Left kidney (tissue), 8 donors: ENCODE measurements at places on chromosomes 11 and 22. TPM values are rescaled to one million over a fixed set of nuclear protein-coding genes. Genes with fewer than 3 reads are reported as not detected.

DNA sequence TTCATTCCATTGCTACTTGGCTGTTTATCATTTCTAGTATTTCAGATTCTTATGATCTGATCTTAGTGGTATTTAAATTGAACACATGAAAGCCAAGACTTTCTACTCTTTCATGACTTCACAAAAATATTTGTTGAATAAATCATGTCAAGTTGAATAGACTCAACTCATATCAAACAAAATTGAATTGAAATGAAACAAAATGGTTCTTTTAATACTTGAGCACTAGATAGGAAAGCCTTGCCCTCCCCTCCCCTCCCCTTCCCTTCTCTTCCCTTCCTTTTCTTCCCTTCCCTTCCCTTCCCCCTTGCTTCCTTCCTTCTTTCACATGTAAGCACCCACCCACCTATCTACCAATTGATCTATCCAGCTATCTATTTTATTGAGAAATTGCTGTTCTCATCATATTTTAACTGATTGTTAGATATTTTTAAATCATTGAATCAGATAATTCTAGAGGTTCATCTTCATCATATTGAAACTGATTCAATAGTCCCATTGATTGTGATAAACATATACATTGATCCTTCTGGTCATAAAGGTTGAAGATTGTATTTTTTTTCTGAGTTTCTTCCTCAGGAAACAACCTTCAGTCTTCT, 2015.9 kb downstream of the LRRC4C start:
- DNase-seq = no peak

- no peak for DNase-seq
These were observed 6.0 kb downstream of the ARHGEF12 start for GRCh38 chr11:120342226-120342625.

- no peak for DNase-seq
These were observed 33.0 kb upstream of the PRR5 start for GRCh38 chr22:44668886-44669521.

- DNase-seq = no peak
These were observed 16.7 kb upstream of the ALDH3B2 start for GRCh38 chr11:67691149-67691548.

DNA sequence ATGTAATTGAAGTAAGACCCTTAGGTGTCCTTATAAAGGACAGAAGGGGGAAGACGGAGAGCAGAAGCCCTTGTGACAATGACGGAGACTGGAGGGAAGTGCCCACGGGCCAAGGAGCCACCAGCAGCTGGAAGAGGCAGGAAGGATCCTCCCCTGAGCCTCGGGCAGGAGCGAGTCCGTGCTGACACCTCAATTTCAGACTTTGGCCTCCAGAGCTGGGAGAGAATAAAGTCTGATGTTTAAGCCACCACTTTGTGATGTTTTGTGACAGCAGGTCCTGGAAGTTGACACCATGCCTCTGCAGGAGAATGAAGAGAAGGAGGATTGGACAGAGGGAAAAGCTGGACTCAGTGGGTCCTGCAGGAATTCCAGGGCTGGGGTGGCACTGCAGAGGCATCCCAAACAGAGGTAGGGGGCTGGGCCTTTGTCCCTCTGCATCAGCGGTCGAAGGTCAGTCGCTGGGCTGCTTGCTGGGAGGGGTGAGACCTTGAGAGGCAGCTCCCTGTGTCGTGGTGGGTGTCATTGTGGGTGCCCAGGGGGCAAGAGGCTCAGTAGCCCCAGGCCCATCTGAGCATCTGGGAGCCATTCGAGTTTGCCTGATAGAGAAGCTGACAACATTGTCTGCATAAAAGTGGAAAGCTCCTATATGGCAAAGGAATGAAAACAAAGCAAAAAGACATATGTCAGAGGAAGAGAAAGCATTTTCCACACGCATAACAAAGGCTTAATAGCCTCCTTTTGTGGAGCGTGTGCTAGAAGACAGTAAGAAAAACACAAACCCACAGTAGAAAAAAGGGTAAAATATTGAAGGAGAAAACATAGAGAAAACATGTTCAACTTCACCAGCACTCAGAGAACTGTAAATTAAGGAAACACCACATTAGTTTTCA, 68.8 kb downstream of the RTL6 start:
- no peak for DNase-seq

GRCh38 chr22:20542055-20542454, 34.6 kb downstream of the MED15 start:
- no peak for DNase-seq

- no peak for DNase-seq
These were observed 18.6 kb downstream of the LRRC10B start for GRCh38 chr11:61526956-61527731.

GRCh38 chr11:130649801-130650200, 201.4 kb downstream of the ADAMTS15 start:
- DNase-seq = no peak

- DNase-seq = no peak
These were observed 40.7 kb upstream of the RTL6 start for GRCh38 chr22:44538518-44539315.

DNA sequence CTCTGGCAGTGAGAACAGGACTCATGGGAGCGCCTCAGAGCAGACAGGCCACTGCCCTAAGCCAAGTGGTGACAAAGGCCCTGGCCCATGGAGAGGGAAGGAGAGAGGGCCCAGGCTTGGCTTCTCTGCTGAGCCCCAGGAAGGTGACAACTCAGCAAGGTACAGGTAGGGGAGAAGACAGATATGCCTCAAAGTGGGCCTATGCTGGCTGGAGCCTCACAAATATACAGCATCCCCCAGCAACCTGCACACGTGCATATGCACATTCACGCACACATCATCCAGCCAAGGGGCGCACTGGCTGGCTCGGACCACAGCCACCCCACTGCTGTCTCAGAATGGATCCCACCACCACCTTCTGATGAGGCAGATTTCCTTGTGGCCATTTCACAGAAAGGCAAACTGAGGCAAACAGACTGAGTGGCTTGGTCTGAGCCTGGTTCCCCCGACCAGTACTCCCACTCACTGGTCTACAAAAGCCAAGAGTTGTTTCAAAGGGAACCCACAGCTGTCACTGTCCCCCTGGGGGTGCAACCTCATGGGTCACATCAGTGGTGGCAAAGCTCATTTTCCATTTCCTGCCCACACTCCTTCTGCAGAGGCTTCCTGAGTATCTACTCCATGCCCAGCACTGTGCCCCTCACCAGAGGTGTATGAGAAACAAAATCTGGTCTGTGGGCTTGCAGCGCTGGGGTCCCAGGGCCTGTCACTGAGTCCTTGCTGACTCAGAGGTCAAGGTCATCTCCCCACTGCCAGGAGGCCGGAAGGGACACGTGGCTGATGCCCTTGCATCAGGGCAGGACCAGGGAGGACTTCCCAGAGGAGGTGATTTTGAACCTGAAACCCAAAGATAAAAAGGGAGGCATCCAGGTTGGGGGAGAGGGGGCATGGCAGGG, 67.3 kb upstream of the PRR5 start:
- DNase-seq = no peak

DNA sequence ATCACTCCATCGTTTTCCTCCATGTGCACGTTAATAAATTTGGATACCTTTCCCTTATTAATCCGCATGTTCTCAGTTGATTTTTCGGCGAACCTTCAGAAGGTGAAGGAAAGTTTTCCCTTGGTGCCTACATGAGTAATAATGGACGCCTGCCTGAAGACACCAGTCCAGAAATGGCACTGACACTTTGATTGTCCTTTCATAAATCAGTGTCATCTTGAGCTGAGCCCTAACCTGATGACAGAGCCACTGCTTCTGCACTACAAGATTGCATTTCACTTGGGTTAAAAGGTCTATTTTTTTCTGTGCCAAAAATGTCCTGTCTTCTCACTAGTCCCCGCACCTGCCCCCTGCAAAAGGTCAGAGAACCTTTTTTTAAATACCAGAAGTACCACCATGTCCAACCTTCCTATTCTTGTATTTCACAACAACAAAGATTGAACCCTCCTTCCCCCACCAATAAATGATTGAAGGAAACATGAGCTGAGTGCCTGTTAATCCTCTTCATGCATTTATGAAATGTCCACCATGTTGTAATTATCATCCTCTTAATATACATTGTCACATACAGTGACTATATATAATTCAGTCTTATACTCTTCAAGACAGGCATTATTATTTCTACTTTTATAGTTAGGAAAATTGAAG, 219.9 kb upstream of the UBASH3B start:
- DNase-seq = no peak

- DNase-seq = no peak
These were observed 129.0 kb upstream of the LDLRAD3 start for GRCh38 chr11:35814720-35815305.

- no peak for DNase-seq
These were observed at the start of gene OPCML for GRCh38 chr11:133531971-133532651. Gene OPCML (minus strand): TSS chr11:133532501.

GRCh38 chr11:115290893-115291292, 213.3 kb downstream of the CADM1 start:
- DNase-seq = peak; percentile 57

DNA sequence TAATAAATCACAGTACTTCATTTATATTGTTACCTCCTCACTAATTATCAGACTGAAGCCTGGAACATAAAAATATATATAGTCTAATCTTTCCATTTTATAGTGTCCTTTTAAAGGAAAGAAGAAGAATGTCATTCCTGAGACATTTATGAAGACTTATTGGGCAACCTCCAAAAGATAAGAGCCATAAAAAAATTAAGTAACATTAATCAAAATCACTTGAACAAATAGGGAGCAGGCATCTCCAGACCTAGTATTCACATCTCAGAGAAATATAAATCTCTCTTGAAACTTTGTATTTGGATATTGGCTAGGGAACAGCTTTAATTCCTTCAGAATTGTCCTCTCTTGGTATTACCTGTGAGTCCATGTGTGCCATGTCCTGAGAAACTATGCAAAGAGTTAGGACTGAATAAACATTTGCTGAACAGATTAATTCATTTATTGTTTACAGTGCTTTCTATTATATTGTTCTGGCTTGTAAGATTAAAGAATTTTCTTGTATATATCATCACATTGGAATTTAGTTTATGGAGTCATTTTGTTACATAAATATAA, 530.5 kb upstream of the LRRC4C start:
- DNase-seq = no peak

- DNase-seq = no peak
These were observed 477.9 kb downstream of the MIAT start for GRCh38 chr22:27135031-27135981.

DNA sequence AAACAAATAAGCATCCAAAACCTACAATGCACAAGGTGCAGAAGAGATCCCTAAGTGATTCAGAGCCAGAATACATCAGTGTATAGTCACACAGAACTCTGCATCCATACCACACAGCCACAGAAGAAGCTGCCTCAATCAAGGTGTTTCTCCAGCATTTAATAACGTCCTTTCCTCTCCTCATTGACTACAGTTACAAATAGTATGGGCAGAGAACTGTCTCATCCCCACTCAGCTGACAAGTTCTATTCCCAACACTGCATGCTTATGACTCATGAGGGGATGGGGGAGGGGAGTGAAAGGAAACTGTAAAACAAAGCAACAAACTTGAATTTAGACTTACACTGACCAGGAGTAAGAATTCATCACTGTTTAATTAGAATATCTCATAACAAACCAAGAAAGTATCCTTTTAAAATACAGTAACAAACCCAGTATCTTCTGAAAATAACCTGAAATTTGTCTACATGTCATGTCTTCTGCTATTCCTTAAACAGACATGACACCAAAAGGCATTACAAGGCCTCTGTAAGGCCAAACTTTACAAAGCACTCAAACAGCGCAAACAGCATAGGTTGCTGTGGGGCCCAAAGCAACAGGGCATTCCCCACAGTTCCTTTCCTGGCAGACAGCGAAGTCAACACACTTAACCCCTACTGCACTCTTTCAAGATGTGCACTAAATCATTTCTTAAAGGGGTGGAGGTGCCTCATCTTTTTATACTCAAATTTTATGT, 29.3 kb downstream of the CELF1 start:
- no peak for DNase-seq

DNA sequence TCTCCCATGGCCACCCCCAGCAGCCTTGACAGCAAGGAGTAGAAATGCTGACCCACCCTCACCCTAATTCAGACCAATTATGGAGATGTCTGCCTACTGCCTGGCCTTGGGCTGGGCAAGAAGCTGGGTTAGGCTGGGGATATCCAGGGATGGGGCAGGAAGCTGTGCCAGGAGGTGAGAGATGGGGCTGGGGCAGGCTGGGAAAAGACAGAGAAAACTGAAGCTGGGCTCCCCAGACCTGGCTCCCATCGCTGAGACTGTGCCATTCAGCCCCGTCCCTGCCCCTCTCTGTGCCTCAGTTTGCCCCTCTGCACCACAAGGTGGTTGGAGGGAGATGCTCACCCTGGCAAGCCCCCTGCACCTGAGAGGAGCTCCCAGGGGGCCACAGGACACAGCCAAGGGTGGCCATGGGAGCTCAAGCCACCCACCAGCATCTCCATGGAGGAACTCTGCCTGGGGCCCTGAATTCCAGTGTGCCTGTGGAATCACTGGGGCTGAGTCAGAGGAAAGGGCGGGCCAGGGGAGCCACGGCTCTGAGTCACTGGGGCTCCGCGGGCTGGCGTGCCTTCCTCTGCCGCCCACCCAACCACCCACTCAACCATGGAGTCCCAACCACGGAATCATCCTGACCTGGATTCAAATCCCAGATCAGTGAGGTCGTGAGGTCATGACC, 6.0 kb upstream of the CARD10 start:
- DNase-seq = no peak

DNA sequence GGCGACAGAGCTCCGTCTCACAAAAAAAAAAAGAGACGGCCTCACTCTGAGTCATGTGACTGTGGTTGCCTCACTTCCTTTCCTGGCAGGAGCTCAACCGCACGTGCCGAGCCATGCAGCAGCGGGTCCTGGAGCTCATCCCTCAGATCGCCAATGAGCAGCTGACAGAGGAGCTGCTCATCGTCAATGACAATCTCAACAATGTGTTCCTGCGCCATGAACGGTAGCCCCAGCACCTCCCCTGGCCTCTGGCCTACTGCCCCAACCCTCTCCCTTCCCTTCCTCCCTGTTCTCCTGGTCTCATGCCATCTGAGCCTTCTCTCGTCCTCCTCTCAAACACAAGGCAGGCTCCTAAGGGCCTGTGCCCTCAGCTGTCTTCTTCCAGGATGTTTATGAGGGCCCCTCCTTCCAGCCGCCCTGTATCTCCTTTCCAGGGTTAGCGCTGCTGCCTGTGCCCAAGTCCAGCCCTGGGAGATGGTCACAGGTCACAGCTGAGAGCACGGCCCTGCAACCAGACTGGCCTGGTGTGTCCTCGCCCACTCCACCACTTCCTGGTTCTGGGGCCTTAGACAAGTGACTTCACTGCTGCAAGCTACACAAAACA, 30.7 kb downstream of the TOM1 start:
- DNase-seq = no peak

- no peak for DNase-seq
These were observed 436.4 kb upstream of the CCDC90B start for GRCh38 chr11:83722392-83723119.

- DNase-seq = peak; percentile 60
These were observed at the start of gene MDK for GRCh38 chr11:46381048-46381818. Gene MDK (plus strand): TSS chr11:46381669. CDS start chr11:46382058, 389 bp downstream.

Gene MYEOV
- 5.0 TPM for polyA plus RNA-seq

Gene NXPE1
- 0.10 TPM for polyA plus RNA-seq

Gene SMC1B
- 0.23 TPM for polyA plus RNA-seq

Gene MS4A12
- not detected for polyA plus RNA-seq

Gene PAX6
- 0.15 TPM for polyA plus RNA-seq

Gene RASSF10
- polyA plus RNA-seq = 24.0 TPM

Gene LRP4
- polyA plus RNA-seq = 33.4 TPM

Gene SLC22A25
- not detected for polyA plus RNA-seq

Gene UBQLNL
- polyA plus RNA-seq = 1.4 TPM

Gene CHRNA10
- 2.9 TPM for polyA plus RNA-seq

Gene OR10D3
- not detected for polyA plus RNA-seq

Gene TMEM191C
- polyA plus RNA-seq = 1.8 TPM

Gene ART1
- 0.38 TPM for polyA plus RNA-seq

Gene LRRC10B
- polyA plus RNA-seq = 0.63 TPM

Gene ALX4
- 0.20 TPM for polyA plus RNA-seq
